ENCODE measurements at places on chromosomes 3 and 15.

DNA sequence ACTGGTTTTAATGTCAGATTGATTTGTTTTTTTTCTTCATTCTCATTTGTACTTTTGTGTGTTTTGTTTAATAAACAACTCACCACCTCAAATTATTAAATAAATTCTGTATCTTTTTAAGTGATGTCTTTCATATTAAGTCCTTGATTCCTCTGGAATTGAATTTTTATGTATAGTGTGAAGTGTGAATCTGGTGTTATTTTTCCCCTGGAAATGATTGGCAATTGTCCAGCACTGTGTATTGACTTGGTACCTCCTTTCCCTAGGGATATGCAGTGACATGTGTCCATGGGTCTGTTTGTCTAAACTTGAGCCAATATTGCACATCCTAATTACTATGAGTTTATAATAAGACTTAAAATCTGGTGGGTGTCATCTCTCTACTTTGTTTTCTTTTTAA, 2.1 kb downstream of the RNU5B-1 start:
- DNase-seq: no peak

DNA sequence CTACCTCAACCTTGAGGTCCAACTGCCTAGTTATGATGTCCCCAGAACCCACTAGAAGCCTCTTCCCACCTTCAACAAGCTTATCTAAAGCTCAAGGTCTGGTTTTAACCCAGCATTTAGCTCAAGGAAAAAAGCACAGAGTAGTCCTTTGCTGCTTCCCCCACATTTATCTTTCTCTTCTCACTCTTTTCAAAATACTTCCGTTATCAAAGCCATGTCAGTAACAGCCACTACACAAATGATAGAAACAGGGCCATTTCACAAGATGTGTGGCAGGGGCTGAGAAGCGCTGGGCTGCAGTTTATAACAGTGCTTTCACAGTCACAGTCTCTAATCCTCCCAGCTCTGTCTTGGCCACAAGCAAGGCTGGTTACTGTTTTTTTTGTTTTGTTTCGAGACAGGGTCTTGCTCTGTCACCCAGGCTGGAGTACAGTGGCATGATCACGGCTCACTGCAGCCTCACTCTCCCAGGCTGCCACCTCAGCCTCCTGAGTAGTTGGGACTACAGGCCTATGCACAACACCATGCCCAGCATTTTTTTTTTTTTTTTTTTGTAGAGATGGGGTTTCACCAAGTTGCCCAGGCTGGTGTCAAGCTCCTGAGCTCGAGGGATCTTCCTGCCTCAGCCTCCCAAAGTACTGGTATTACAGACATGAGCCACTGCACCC, 218.8 kb downstream of the OSBPL10 start:
- DNase-seq: no peak

DNA sequence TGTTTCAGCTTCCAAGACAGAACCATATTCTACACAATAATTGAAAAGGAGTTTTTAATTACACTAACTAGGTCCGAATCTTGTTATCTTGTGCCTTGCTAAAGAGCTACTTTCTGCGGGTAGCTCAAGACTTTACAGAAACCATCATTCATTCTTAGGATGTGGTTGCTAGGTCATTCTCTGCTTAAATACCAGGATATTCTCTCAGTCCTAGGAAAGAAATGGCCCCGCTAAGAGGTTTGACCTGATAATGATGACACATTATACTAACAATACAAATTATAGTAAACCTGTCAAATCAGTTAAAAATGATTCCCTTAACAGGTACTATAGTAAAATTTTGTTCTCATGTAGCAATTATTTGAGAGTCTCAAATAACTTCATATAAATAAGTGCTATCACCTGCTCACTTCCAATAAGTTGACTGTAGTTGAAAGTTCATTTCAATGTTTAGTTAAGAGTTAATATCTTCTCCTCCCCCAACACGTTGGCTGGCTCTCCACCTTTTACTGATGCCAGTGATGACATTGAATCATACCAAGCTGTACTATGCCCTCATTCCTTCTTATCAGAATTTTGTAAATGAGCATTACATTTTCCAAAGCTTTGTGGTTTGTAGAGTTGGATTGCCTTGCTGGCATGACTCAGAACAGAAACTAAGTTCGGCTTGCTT, 3.6 kb upstream of the C3orf85 start:
- no peak for DNase-seq

- no peak for DNase-seq
Observed at GRCh38 chr15:84795186-84795585, 22.0 kb upstream of the ALPK3 start.

DNA sequence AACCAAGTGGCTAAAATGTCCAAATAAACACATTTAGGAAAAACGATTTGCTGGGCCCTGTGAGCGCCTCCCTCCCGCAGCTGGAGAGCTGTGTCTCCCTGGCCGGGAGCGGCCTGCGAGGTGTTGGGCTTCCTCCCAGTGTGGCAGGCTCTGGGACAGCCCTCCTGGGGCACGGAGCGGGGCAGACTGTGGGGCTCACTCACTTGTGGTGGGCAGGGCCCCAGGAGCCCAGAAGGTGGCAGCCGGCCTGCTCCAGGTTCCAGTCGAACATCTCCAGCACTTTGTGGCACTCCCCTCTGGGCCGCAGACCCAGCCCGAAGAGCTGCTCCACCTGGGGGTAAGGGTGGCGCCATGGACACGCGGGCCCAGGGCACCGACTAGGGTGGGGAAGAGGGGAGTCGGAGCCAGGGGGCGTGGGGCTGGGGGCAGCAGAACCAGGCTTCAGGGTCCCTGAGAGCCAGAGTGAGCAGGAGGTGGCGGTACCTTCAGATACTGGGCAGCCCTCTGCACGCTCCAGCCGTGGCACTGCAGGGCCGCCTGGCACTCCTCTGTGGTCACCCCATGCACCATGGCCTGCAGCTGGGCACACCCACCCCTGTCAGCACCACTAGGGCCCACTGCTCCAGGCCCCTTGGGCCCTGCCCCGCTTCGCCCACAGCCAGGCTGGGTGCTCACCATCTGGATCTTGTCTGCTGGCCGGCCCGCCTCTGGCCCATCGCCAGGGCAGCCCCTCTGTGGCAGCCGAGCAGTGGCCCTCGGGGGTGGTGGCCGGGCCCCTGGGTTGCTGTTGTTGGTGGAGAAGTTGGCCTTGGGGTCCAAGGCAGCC, 41.5 kb downstream of the TNK2 start:
- DNase-seq: no peak

DNA sequence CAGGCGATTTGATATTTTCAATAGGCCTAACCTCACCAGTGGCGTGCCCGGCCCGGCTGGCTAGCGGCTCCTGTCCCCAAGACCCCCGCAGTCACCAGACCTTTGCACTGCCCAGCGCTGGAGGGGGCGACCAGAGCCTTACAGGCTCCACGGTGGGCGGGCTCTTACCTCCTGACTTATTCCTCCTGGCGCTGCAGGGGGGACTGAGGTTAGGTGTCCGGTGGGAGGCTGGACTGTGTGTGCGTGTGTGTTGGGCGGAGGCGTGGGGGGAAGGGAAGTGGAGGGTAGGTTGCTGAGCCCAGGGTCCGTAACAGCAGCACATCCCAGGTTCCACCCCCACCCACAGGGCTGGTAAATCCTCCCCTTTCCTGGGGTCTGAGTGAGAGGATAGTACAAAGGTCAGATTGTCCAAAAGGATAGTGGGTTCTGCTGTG, 27.5 kb upstream of the THRB start:
- no peak for DNase-seq

GRCh38 chr3:172575375-172575774, 52.1 kb upstream of the TNFSF10 start:
- no peak for DNase-seq

DNA sequence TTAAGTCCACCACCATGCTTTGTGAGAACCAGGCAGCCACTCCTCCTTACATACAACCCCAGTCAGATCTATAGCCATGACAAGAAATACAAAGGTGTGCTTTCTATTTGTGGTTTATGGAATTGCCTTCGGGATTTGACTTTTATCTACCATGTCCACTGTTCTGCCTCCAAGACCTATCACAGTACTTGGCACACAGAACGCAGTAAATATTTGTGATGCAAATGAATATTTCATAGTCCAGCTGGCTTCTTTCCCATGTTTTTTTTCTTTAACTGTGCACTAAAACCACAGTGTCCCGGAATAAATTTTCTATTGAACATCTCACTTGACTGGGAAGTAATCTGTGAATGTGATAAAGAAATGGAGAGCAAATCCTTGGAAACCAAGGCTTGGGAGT, 314.7 kb downstream of the RORA start:
- no peak for DNase-seq

Data from A673 (cell line).